ENCODE measurements at places on chromosomes 5 and 9.

GRCh38 chr5:80453366-80453765, 34.5 kb upstream of the FAM151B start:
- no peak for DNase-seq

- DNase-seq: no peak
Observed at GRCh38 chr9:33489066-33489465, 15.3 kb upstream of the NOL6 start.

GRCh38 chr5:148911386-148911785, 85.0 kb downstream of the ADRB2 start:
- no peak for DNase-seq

DNA sequence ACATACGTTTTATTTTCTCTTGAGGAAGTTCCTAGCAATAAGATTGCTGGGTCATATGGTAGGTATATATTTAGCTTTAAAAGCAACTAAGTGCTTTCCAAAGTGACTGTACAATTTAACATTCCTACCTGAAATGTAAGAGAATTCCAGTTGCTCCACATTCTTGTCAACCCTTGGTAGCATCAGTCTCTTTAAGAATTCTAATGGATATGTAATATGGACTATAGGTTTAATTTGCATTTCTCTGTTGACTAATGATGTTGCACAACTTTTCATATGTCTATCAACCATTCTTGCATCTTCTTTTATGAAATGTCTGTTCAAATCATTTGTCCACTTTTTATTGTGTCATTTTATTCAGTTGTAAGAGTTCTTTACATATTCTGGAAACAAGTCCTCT, 6.7 kb upstream of the RASEF start:
- no peak for DNase-seq

- no peak for DNase-seq
Observed at GRCh38 chr9:99199938-99200539, 21.7 kb downstream of the ALG2 start.

DNA sequence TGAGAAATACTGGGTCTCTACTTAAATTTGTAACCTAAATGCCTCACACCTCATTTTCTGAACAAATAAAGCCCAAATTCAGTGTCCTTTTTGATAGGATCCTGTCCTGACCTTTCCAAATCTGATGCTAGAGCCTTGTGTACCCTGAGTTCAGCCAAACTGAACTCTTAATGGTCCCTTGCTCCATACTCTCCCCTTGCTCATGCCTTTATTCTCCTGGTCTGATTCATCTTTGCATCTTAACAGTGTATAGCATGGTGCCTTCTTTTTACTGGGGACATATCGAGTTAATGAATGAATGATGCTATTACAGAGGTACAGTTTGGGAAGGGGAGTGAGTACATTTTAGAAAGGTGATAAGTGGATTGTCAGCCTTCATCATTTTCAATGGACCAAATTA, 9.2 kb downstream of the NSD1 start:
- no peak for DNase-seq

DNA sequence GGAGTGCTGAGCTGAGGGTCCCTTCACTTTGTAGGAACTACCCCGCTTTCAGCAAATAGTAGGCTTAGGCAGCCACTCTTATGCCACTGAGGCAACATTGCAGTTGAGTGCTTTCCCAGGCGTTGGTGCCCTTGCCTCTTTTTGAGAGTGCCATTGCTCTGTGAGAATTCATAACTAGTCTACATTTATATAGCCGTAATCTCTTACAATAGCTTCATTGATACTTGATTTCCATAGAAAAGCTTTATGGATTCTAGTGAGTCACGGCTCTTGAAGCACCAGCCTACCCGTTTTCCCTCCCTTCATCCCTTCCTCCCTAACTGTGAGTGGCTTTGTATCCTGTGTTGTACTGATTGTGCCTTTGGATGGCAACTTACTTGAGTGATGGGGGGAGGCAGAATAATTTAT, 283.9 kb downstream of the AOPEP start:
- DNase-seq: no peak

GRCh38 chr9:87500491-87501270, 3.0 kb downstream of the DAPK1 start:
- no peak for DNase-seq

GRCh38 chr9:35517131-35517530, 27.2 kb downstream of the RUSC2 start:
- DNase-seq: no peak

DNA sequence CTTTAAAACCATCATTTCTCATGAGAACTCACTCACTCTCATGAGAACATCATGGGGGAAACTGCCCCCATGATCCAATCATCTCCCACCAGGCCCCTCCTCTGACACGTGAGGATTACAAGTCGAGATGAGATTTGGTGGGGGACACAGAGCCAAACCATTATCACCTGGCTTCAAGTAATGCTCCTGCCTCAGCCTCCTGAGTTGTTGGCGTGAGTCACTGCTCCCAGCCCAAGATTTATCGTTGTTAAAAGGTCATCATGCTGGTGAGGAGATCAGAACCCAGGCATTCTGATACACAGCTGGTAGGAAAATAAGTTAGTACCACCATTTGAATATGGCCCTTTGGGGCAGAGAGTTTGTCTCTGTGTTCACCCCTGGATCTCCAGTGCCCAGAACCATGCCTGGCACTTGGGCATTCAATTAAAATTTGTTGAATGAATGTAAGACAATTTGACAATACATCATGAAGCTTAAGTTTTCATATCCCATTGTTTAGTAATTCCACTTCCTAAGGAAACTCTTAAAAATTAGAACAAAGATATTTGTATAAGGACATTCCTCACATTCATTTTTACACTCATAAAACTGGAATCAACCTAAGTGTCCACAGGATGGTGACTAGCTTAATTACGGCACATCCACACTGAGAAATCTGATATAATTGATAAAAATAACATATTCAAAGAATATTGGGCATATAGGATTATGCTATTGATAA, 58.0 kb upstream of the COL15A1 start:
- no peak for DNase-seq

- no peak for DNase-seq
Observed at GRCh38 chr5:74034733-74035132, 408.7 kb downstream of the ARHGEF28 start.

- DNase-seq: no peak
Observed at GRCh38 chr5:60184606-60185005, 291.1 kb upstream of the PDE4D start.

GRCh38 chr9:15738011-15738410, 185.2 kb downstream of the CCDC171 start:
- no peak for DNase-seq

- DNase-seq: no peak
Observed at GRCh38 chr9:3035579-3036332, 191.9 kb upstream of the PUM3 start.

DNA sequence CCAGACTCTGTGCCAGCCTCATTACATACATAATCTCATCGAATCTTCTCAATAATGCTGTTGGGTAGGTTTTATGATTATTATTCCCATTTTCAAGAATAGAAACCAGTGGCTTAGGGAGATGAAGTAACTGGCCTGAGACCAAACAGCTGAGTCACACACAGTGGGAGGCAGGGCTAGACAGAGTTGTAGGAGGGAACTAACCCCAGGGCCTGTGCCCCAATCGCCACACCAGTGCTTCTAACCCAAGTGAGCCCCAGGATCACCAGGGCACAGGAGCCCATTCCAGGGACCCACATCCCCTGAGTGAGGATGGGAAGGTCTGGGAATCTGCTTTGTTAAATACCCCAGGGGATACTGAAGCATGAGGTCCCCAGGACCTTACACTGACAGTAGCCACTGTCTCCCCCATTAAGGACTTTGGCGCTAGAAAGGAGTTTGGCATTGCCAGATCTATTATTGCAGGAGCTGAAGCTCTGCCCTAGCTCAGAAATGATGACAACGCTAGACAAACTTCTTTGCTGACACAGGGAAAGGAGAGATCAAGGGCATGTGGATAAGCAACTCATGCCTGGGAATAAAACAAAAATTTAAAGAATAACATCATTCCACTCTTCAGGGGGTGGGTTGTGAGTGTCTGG, 63.8 kb upstream of the PPARGC1B start:
- DNase-seq: no peak

DNA sequence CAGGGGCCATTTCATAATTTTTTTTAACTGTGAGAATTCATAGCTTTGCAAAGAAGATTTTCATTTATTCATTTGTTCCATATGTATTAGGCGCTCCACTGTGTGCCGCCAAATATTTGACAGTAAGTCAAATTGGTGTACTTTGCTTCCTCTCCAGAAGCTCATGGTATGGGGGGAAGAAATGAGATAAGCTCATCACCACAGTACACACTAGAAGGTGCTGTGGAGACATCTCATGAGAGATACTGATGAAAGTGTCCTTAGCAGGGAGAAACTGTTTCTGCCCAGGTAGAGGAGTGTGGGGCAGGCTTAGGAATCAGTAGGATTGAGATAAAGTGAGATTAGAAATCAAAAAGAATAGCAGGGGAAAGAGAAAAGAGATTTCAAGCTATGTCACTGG, 136.2 kb downstream of the CDH6 start:
- no peak for DNase-seq

- no peak for DNase-seq
Observed at GRCh38 chr5:53334431-53334941, 145.9 kb upstream of the FST start.

- DNase-seq: no peak
Observed at GRCh38 chr5:88094403-88094802, 174.2 kb downstream of the TMEM161B start.

DNA sequence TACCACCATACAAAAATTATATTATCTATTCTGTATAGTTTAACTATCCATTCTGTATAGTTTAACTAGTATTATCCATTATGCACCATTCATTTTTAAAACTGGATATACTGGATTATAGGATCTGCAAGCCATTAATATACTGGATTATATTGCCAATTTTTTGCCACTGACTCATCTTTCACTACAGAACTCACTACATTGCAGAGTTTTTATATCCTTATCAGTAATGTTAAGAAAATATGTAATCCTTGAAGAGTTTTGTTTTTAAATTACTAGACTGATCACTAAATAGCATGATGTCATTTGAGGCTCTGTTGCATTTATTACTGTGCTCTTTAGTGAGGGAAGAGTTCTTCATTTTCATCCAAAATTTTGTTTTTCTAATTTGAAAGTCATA, 109.8 kb upstream of the SNX2 start:
- no peak for DNase-seq

DNA sequence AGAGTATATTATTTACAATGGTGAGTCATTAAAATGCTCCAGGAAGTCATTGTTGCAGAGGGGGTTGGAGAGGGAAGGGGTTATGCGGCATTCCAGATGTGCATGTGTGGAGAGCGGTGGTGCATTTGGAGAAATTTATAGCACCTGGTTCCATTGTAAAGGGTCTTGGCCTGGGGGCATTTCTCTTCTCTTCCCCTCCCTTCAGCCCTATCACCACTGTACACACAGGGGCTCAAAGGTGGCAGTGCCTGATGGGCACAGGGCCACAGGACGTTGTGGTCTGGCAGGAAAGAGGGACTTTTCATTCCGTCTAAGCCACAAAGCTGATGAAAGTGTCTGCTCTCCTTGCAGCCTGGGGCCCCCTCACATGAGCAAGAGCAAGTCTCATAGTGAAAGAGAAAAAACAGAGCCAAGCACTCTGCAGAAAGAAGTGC, 442.4 kb upstream of the ZNF462 start:
- no peak for DNase-seq

GRCh38 chr5:58670582-58670981, 87.7 kb downstream of the RAB3C start:
- DNase-seq: no peak

DNA sequence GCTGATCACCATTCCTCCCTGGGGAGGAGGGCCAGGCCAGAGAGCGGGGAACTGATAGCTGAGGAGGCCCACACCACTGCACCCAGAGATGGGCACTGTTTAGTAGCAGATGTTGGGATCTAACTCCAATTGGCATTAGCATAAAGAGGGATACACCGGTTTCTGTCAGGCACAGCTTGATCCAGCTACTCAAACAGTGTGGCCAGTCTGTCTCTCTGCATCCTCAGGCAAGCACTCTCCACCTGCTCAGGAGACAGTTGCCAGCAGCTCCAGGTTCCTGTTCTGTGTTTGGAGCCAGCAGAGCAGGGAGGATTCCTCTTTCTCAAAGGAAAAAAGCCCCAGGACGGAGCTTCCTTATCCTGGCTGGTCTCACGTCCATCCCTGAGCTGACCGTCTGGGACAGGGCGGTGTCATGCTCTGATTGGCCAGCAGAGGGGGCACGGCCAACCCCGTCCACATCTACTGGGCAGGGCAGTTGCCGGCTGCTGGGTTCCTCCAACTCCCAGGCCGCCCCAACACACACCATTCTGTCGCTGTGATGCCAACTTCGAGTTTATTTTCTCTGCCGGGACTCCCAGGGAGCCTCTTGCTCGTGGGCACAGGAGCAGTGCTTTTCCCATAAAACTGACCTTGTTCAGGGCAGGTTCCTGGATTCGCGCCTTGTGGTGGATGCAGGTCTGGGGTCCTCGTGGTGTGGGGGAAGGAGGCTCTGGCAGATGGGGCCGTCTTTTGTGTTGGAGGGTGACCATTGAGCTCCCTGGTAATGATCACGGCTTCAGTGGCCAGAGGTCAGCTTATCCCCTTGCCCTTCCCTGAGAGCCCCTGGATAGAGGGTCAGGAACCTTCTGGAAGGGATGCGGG, 47.9 kb downstream of the COL5A1 start:
- DNase-seq: no peak

GRCh38 chr9:70177121-70177520, 81.7 kb upstream of the SMC5 start:
- no peak for DNase-seq

GRCh38 chr5:171315386-171315891, 6.4 kb downstream of the TLX3 start:
- no peak for DNase-seq

- DNase-seq: no peak
Observed at GRCh38 chr9:112049811-112050516, 125.1 kb downstream of the SUSD1 start.

- no peak for DNase-seq
Observed at GRCh38 chr9:88045686-88046085, 71.4 kb upstream of the CDK20 start.

GRCh38 chr5:125012727-125013451, 266.4 kb upstream of the ZNF608 start:
- no peak for DNase-seq

- DNase-seq: no peak
Observed at GRCh38 chr5:42404366-42404765, 18.9 kb upstream of the GHR start.

- DNase-seq: no peak
Observed at GRCh38 chr5:177350776-177351391, 584 bp downstream of the LMAN2 start.

DNA sequence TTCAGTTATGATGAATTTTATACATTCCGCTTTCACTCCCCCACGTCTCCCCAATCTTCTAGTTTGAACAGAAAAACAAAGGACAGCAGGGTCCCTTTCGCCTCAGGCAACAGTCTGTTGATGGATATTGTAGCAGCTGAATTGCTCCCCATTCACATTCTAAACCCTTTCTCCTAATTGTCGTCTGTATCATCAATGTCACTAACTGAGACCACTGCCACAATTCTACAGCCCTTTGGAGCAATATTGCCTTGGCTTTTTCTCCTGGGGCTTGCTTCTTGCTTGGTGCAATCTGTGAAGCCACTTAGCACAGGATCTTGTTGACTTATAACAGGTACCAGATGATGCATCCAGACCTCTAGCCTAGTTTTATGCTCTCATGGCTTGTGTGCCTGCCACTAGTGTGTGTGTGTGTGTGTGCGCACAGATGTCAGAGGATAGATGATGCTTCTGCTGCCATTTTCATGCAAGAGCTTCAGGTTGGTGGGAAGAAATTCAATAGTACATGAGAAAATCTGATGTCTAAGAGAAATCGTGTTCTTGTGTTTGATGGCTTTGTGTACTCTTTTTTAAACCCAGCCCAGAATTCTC, 195.2 kb upstream of the ISL1 start:
- DNase-seq: no peak
